ENCODE measurements at places on chromosomes 7 and 10.

DNA sequence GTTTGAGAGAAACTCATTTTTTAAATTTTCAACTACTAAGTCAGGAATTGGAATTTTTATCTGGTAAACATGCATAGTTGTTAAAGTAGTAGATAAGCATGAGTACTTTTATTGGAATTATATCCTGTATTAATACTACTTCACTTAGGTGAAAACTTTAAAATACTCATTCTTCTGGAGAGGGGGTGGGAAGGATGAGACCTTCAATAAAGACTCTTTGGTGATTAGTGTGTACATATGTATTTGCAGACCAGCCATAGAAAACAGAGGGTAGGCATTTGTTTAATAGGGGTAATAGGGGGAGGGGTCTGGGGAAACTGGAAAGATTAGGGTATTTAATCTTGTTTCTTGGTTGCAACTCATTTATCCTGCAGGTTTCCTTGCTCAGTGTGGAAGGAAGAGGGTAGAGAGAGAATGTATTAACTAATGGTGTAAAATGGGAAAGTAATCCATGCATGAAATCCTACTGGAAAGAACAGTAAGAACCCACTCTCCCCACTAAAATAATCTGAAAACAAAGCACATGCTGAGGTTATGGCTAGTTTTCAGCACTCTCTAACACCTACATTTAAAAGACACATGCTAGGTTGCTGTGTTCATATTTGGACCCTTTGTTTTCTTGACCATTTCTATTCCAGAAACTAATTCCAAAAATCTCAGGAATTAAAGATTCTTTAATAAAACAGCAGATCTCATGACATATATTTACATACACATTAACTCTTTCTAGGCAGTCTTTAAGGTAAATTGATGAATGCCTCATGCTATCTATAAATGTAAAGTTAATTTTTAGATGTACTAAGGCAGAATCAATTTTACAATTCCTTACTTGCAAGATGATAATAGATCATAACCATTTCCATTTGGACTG, 6.2 kb upstream of the IGF2BP3 start:
- no peak for DNase-seq

DNA sequence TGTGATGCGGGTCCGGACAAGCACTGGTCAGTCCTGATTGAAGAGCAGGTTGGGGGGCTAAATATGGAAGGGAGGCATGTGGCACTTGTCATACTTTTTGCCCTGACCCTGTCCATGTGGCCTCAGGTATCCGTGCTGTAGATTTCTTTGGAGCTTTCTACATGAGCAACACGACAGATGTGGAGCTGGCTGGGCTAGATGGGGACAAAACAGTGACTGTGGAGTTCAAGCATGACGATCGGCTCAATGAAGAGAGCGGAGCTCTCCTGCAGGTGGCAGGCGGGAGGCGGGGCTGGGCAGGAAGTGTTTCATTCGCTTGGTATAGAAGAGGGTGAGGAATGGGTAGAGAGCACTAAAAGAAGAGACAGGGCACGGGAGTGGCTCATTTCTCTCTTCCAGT, 13.0 kb upstream of the CHCHD1 start:
- DNase-seq, result no peak

- DNase-seq, result no peak
These were observed 346.6 kb upstream of the BMPER start for GRCh38 chr7:33558549-33559323.

GRCh38 chr10:133523631-133524203, 3.4 kb upstream of the CYP2E1 start:
- DNase-seq, result no peak

DNA sequence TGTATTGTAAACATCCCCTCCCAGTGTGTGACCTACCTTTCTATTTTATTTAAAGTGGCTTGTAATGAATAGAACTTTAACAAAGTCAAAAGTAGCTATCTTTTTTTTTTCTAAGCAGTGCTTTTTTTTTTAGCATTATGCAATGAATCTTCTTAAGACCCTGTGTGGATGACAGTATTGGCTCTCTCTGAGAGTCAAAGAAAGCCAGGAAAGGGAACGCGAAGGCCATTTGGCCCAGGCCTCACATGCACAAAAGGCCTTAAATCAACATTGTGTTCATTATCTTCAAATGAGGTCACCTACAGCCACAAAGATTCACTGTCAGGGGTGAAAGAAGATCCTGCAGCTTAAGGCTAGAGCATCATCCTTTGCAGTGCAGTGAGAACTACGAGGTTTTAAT, 721.5 kb downstream of the GRID1 start:
- no peak for DNase-seq

GRCh38 chr10:33669904-33670303, 335.4 kb upstream of the NRP1 start:
- DNase-seq, result no peak

DNA sequence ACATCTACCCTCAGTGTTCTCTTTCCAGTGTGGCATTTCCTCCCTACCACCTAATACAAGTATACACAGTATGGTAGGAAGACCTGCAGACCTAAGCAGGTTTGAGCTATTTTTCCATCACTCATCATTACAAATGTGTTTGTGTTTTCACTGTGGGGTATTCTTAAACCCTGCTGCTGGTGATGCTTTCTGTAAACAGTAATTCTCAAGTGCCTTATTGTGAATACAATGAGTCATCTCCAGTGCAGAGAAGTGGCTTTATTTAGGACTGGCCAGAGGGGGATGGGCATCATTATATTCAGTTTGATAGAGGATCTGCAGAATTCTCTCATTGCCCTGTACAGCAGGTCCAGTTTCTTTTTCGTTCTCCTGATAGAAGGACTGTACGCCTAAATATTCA, 63.7 kb downstream of the GRM8 start:
- no peak for DNase-seq

DNA sequence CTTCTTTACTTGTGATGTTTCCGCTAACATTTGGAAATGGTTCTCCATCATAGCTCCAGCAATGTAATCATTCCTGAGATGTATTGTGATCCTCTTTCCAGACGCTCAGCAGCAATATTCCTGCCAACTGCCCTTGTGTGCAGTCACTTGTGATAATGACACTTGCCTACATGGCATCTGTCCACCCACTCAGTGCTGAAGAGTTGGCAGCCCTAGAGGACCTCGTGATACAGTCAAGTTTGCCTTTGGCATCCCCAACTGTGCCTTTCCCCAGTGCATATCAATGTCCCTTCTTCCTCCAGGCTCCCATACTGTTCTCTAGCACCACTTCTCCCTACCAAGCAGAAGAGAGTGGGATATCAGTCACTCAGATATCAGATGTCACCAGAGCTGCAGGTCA, 64.9 kb downstream of the MYOF start:
- no peak for DNase-seq

DNA sequence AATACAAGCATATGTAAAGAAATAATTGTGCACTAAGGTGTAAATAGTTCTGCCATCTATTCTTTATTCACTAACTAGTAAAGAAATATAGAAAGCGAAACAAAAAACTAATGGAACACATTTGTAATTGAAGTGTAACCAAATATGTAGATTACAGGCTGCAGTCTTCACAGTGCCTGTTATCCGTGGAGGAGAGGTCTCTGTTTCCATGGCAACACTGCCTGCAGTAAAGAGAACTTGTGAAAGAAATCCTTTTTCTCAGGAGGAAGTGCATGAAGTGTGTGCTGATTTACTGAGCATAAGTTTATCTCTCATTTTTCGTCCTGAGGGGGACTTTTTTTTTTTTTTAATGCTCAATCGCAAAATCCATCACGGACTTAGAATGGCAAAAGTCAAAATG, 102.5 kb downstream of the APBB1IP start:
- DNase-seq, result no peak

- DNase-seq, result no peak
These were observed 6.2 kb downstream of the SNX13 start for GRCh38 chr7:17934094-17934493.

DNA sequence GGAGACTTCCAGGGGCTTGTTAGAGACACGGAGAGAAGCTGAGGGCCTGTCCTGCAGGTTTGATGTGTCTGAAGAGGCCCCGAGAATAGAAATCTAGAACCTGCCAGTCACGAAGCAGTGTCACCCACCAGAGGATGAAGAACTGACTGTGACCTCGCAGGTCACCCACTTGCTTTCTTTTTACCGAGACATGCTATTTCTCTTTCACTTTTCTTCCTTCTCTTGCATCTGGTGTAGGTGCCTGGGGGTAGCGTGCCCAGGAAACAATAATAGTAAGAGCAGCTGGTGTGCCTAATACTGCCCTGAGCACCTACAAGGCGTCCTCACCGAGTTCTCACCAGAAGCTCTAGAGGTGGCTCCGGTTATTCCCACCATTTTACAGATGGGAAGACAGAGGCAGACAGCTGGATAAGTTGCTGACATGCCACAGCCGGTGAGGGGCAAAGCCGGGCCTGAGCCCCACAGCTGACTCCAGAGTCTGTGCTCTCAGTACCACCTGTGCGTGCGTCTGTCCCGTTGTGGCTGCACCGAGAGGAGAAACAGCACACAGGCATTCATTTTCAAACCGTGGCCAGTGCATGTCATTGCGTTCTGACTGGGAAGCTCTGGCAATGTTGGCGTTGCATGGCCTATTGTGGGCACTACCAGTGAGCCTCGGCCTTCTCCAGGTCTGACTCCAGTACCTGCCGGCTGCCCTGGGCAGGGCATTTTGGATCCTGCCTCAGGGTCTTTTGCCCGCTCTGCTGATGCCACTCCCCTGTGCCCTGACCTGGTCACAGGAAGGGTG, 7.8 kb downstream of the CHST3 start:
- peak; percentile 36 for DNase-seq

DNA sequence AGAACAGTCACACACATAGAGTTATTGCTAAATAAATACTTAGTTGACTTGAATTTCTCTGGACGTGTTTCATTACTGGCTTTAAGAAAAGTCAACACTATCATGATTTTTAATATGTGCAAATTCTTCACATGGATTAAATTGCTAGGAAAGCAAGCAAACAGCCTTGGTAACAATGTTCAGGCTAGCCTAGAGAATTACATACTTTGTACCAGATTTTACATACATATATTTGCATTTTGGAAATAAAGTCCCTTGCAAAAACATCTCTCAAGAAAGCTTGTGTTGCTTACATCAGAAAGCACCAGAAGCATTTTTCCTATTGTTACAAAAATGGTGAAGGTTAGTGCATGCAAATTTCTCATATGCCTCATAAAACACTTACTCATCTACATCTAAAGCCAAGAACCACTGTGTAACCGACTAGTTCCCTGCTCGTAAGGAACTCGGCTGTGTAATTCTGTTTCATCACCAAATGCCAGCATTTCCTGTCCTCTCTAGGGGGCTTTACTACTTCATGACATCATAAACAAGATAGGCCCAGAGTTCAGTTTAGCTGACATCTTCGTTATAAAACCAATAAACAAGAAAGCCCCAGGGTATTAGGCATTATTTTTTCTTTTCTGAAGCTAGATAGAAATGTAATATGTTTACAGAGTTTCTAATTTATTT, 87.8 kb downstream of the CFAP58 start:
- DNase-seq, result no peak

- no peak for DNase-seq
These were observed 650.9 kb upstream of the IGFBP3 start for GRCh38 chr7:46571996-46572395.

GRCh38 chr10:13100349-13101294, 659 bp downstream of the OPTN start:
- no peak for DNase-seq

DNA sequence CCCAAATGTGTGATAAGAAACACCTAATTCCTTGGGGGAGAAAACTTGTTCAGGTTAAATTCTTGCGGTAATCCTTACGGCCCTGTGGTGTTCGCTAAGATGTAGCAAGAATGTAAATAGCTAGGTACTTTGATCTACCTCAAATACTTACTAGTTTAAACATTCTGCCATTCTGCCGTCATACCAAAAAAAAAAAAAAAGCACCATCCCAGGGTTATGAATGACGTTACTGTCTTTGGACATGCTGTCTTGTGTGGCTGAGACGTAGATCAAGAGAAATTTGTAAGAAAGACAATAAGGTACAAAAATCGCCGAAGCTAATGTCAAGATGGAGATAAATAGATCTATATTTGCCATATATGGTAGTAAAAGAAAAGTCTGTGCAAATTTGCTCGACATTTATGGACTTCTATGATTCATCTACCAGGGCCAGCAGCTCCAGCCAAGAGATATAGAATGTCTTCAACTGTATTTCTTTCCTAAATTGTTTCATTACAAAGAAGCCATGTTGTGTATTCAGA, 195.6 kb downstream of the CUX1 start:
- no peak for DNase-seq

GRCh38 chr7:32762925-32763293, 128.7 kb downstream of the KBTBD2 start:
- no peak for DNase-seq

DNA sequence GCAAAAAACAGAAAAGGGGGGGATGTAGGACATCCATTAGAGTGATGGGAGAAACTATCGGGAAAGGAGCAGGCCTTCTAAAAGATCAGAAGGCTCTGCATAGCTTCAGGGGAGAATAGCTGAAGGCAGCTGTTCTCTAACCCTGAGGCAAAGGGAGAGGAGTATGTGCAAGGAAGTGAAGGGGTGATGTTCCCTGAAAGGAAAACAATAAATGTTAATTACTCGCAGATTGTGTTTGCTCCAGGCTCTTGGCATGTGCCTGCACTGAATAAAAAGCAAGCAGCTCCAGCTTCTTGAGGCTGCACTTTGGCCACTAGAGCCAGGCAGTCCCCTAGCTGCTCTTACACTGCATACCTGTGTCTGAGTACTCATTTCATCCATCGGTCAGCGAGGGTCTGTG, 14.4 kb upstream of the STARD3NL start:
- no peak for DNase-seq

GRCh38 chr10:73183667-73184281, 15.9 kb downstream of the FAM149B1 start:
- no peak for DNase-seq

DNA sequence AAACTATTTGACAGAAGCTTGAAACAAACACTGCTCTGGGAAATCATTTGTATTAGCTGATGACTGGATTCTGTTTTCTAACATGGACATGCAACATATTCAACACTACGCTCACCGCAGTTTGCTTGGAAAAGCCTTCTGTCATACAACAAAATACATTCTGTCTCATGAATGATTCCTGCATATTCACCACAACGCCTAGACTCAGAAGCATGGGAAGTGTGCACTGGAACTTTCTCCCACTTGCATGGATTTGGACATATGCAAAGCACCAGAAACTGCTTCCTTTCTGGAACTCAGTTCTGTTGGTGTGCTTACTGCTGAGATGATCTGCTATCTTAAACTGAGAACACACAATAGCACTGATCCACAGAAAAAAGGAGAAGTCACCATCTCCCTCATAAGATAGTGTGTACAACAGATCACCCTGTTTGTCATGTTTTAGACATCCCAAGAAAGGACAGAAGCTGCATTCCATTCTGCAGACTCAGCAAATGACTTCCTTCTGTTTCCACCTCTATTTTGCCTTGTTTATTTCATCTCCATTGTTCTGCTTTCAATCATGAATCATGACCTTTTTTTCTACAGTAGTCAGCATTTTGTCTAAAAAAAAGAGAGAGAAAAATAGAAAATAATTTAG, 115.8 kb downstream of the HTR7 start:
- DNase-seq, result no peak

Measured in GM18507 (cell line).